ENCODE measurements at places on chromosomes 16 and 17.
A peak's percentile ranks its signal among the peaks of the same experiment; 100 is the strongest.

DNA sequence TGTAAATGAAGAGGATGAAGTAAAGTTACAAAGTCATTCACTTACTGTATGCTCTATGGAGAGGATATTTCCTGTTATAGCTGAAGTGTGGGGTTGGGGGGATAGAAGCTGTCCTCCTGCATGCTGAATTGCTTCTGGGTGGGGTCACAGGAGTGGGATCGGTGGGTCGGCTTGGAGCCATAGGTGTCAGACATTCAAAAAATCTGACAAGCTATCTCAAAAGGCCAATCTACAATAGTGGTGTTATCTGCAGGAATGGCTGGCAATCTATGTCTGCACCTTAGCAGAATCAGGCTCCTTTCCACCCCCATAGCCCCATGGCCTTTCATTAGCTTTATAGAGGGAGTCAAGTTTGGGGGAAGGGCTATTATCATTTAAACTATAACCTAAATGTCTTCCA lies 104.9 kb downstream of the ABCC12 start:
- no peak for DNase-seq

DNA sequence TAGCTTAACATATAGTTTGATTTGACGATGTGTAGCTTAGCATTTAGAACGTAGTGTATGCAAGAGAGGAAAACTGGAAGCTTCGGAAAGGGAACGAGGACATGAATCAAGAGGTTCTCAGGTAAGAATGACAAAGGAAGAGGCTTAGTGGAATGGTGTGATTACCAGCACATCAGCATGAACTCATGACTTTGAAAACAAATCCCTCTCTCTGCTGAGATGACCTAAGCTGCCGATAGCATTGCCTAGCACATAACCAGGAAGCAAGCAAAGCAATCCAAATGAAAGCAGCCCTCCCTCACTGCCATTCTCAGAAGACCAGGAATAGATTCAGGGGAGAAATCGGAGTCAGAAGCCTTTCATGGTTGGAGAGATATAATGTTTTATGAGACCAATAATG lies 51.3 kb upstream of the CCL1 start:
- no peak for DNase-seq

DNA sequence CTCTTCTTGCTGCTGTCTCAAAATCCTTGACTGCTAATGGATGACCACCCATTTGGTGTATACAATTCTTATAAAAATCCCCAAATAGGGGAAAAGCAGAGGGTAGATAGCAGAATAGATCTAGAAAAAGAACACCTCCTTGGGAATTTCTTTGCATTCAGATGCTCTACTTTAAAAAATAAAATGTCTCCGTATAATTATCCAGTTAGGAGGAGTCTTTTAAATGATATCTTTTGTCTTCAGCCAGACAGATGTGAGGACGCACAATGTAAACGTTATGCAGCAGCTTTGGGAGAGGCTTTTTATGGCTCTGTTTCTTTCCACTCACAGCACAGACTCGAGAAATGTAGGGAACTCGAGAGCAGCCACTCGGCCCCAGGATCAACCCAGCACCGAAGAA lies 300.2 kb downstream of the IRF8 start:
- no peak for DNase-seq

DNA sequence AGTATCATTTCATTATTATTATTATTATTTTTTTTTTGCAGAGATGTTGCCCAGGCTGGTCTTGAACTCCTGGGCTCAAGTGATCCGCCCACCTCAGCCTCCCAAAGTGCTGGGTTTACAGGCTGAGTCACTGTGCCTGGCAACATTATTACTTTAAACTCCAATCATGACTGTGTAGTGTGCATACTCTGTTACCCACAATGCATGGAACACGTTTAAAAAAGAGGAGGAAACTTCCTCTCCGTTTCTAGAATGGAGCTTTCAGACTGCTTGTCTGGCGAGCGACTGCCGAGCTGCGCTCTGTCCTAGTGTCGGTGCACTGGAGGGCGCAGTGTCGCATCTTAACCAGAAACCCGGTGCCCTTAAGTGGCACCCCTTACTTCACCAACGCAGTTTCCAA lies 22.1 kb upstream of the FASN start:
- no peak for DNase-seq

DNA sequence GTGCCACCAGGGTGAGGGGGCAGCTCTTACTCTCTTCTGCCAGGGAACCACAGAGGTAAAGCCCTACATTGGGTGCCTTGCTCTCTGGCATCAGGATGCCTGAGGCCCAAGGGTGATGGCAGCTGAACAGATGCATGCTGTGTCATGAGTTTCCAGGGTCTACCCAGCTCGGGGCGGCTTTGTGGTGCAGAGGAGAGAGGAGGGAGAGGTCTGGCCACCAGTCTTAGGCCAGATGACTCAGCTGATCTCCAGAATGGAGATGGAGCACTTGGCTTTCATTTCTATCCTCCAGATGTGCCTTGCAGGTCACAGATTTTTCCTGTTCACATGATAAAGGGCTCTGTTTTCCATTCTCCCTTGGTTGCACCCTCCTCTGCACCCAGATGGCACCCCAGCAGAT lies 23.6 kb upstream of the USP22 start:
- no peak for DNase-seq

DNA sequence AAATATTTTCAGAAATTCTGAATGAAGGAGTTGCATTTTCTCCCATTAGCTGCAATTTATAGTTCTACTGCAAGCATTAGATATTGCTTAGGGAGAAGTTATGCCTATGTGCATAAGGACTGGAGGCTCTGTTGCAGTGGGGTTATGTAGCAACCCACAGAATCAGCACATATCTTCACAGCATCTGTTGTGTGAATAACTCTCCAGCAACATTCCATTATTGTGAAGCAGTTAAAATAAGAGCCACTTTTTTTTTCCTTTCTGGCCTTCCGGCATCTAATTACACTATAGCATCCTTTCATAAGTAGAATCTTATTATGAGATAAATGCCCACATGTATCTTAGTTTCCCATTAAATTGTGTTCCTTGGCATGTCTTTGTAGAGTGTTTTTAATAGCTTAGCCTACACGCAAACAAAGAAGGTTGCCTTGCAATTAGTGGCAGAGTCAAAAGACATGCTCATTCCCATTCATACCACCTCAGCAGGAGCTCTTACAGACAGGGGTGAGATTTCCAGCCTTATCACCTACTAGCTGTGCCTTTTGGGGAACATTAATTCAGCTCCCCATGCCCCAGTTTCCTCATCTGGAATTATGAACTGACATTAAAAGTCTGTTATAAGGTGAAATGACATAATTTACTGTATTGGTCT lies 596.0 kb upstream of the GOT2 start:
- no peak for DNase-seq

DNA sequence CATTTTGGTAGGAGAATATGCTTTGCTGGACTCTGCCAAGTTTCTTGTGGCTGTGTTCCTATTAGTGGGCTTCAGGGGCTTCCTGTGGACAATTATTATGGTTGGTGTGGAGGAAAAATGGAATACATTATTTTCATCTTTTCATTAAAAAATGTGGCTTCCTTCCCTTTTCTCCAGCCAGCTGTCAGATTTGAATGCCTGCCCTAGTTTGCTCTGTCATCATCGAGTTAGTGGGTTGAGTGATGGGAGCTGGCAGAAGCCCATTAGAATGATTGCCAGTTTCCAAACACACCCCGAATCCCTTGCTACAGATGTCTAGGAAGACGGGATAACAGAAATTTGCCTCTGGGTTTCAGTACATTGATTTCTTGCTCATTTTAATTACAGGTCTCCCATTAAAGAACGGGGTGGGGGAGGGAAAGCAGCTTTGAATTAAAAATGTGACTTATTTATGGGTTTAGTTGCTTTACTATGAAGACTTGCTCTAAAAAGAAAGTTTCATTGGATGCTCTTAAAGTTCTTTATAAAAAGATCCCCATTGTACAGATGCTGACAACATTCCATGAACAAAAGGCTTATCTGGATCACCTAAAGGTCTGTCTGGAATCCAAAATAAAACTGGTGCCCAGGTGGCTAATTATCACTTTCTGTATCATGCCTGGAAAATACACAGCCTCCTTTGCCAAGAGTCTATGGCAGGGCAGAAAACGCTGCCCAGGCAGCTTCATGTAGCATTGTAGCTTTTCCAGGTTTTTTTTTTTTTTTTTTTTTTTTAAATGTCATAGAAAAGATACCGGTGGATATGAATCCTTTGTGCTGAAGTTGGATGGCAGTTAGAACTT lies 103.6 kb downstream of the PRKCA start:
- DNase-seq = no peak

- no peak for DNase-seq
Measured at GRCh38 chr16:65318590-65319257, 196.9 kb upstream of the CDH11 start.

DNA sequence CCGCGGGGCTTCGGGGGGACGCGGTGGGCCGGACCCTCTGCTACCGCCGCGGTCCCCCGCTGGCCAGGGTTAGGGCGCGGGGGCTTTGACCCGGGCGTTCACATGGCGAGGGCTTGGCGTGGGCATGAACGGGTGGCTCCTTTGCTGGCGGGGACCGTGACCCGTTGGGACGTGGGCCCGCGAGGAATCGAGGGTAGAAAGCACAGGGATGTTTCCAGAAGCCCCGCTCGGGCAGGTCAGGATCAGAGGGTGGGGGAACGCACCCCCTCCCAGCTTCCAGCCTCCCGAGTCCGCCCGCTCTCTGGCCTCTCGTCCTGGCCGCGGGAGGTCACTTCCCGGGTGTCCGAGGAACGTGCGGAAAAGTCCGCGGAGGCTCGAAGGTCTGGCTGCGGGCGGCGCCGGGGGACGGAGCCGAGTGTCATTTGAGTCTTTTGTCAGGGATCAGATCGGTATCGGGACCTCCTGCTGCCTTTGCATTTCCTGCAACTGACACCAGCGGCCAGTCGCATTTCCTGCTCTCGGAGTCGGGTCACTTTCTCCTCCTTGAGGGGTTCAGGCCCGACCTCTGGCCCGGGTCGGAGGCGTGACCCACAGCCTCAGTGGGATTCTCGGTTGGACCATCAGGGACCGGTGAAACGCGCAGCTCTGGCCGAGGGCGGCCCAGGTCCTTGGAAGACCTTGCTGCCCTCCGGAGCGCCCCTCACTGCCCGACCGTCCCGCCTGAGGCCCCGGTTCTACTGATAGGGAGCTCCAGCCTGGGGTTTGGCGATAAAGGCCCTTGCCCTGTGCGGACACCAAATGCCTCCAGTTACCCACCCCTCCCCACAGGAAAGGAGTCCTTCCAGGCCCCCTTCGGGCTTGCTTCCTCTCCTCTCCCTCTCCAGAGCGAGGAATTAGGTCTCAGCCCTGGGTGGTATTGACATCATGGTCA lies 702 bp upstream of the WNT3 start:
- DNase-seq = no peak

DNA sequence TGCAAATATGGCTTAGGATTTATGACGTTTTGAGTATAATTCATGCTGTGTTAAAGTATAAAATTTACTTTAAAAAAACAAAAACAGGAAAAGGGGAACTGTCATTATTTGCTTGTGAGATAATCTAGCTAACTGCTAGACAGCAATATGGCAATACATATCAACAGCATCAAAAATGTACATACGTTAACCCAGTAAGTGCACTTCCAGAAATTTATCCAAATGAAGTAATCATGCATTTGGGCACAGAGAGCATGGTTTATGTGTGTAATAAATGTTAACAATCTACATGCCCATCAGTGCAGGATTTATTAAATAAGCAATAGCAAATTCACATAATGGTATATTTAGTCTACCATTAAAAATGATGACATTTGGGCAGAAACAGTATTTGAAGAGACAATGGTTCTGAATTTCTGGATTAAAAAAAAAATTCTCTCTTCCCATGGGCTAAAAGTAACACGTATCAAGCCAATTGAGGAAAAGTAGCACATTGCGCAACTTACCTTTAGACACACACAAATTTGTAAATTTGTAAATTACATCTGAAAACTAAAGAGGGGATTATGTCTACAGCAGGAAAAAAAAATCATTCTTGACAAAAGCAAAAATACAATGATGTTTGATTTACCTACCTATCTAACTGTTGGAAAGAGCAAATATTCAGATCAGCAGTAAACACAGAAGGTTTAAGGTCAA lies 80.2 kb downstream of the CACNG1 start:
- no peak for DNase-seq

- DNase-seq = no peak
Measured at GRCh38 chr16:10641953-10642949, 52.5 kb downstream of the TEKT5 start.

- DNase-seq = peak; percentile 92
Measured at GRCh38 chr16:68244903-68245853, at the start of gene PLA2G15. PLA2G15 (plus strand) TSS chr16:68245373; CDS start chr16:68245427, 54 bp downstream.

- no peak for DNase-seq
Measured at GRCh38 chr16:66950971-66951790, 9.9 kb upstream of the CES3 start.

- no peak for DNase-seq
Measured at GRCh38 chr16:1923299-1924034, 5.3 kb upstream of the HS3ST6 start.

DNA sequence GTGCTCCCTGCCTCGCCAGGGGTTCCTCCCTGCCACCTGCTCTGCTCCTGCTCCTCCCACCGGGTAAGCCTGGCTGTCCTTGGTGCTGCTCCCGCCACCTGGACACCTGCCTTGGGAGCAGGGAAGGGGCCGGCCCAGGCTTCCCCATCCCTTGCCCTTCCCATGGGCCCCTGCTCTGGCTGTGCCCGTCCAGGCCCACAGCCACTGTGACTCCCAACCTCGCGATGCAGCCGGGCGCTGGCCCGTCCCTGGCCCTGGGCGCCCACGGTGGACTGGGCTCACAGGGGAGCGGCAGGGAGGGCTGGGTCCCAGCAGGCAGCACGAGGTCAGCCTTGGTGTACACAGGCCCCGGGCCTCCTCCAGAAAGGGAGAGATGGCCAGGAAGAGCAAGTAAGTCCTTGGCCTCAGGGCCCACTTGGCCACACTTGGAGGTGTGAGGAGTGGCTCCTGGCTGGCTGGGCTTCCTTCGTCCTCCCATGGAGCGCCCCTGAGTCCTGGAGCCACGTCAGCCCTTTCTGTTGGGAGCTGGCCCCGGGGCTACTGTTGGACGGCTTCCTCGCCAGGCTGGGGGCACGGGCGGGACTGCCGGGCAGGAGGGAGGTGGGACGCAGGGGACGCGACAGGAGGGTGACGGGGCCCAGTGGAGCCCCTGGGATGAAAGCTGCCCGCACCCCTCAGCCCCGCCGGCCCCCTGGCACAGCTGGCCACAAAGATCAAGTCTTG lies 15.3 kb downstream of the ENGASE start:
- no peak for DNase-seq

DNA sequence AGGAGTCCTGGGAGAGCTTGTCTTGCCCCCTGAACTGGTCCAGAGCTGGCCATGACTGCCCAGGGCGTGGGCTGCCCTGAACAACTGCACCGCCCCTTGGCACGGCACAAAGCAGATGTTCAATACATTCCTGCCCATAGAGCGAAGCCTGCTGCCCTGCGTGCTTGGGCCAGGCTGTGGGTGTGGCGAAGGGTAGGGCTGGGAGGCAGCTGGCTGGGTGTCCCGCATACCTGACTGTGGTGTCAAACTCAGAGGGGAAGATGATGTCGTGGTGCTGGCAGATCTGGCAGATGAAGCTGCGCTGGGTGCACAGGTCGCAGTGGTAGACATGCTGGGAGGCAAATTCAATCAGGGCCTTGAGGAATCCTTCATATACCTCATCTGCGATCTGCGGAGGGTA lies 124.2 kb upstream of the SMURF2 start:
- DNase-seq = no peak
